ENCODE measurements at places on chromosomes 4 and X.
A peak's percentile ranks its signal among the peaks of the same experiment; 100 is the strongest.

- no peak for DNase-seq
These were observed 28.5 kb upstream of the PRRG1 start for GRCh38 chrX:37320541-37321203.

DNA sequence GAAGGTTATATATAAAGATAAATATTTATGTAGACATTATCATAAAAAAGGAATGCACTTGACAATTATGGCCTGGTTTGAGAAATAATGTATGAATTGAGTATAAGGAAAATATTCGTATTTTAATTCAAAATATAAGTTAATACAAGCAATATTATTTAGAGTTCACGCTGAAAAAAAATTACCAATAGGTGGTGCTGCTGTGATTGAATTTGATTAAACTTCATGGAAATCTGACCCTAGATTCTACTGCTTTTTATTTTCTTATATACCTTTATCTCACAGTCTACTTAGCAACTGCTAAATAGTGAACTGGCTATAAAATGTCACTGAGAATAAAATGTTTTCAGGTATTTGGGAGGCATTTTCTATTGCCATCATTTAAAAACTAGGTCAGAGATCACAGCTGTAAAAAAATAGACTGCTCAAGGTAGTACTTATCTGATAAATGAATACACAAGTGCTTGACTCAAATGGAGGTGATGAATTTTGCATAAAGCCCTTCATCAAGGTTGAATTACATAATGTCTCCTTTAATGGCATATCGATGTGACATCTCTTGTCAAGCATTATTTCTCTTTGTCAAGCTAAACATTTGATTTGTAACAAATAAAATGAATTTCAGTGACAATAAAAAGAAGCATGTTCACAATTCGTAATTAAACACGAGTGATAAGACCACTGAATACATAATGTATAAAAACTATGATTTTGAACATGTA, 1638.8 kb upstream of the PCDH7 start:
- no peak for DNase-seq

DNA sequence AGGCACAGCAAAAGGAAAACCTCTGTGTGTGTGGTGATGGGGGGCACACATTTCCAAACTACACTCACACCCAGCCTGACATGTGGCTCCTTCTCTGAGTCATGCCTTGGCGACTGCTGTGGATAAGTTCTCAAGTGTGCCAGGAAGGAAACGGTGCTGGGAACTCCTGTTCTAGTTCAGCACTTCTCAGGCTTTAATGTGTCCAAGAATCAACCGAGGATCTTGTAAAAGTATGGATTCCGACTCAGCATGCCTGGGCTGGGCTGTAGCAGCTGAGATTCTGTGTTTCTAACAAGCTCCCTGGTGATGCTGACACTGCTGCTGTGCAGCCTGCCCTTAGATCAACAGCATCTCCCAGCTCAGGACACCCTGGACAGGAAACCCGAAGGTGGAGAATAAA, 20.2 kb downstream of the CLNK start:
- peak; percentile 87 for DNase-seq

DNA sequence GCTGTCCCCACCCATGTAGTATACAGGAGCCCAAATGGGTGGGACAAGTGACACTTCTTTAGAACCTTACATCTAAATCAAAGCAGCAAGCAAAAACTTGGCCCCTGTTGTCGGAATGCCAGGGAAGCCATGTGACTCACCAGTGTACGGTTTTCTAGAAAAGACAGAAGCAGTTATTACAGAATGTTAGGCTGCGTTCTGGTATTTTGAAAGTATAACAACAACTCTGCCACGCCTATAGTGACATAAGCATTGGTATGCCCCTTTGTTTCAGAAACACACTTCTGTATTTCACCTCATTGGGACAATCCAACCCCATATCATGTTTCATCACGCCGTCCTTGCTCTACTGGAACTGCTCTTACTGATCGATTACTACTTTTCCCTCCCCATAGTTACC, 14.8 kb downstream of the PDHA1 start:
- no peak for DNase-seq

DNA sequence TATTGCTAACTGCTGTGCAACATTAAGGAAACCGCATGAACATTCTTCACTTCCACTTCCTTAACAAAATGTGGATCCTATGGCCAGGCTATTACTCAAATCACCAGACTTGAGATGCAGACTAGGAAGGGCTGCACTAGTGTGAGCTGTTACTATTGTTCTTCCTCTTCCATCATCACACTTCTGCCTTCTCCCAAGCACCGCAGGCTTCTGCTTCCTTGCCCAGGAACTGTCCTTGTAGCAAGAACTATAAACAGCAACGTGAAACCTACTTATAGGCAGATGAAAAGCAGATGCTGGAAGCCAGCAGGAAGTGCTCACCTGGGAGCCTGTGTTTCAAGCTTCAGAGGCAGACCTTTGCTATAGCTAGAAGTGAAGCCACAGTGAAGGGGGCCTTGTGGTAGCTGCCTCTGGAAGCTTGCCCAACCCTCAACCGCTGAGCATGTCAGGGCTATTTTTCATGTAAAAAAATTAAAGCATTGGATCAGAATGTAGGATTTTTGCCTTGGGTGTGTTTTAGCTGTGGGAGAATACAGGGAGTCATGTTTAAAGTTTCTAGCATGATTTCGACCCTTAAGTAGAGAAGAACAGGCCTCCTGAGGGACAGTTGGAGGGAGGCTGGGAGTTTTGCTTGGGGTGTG, 43.9 kb downstream of the CLNK start:
- no peak for DNase-seq

GRCh38 chr4:77147079-77147782, 9.8 kb upstream of the CCNG2 start:
- DNase-seq, result no peak

GRCh38 chrX:102338162-102338561, 91.2 kb downstream of the NXF2 start:
- no peak for DNase-seq

- DNase-seq, result no peak
These were observed 239.7 kb upstream of the NOCT start for GRCh38 chr4:138775890-138776289.

GRCh38 chrX:13276991-13277390, 42.9 kb downstream of the ATXN3L start:
- no peak for DNase-seq

DNA sequence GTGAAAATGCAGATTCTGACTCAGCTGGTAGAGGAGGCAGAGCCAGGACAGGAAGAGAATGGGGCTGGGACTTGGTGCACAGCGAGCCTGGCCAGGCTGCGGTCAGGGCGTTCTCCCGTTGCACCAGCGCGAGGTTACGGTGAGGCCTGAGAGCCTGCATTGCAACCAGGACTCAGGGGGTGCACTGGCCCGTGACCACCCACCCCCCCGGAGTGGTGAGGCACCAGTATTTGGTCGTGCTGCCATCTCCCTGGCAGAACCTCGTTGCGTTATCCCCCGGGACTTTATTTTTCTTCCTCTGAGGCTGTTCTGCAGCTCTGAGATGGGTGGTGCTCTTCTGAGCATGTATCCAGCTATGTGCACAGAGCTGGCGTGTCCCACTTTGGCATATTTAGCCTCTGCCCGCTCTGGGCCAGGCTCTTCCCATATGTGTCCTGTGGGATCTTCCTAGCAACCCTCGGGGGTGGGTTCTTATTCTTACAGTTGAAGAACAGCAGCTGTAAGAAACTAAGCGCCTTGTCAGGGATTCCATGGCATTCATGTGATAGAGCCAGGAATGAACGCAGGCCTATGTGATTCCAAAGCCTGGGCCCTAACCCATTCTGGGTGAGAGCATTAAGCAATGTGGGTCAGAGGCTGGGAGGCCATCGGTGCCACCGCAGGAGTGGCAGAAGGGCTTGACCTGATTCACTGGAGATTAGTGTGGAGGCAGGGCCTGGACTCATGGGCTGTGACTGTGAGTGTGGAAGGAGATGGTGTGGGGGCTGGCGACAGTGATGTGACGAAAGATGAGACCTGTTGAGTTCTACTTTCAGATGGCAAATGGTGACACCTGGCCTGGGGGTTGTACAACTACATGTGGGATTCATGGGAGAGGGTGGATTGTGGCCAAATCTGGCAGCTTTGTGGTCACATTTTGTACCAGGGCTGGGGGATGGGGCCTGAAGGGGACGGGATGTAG, 3.1 kb downstream of the TADA2B start:
- DNase-seq, result no peak

- DNase-seq, result no peak
These were observed 662 bp downstream of the SMIM43 start for GRCh38 chr4:121764303-121764701.

DNA sequence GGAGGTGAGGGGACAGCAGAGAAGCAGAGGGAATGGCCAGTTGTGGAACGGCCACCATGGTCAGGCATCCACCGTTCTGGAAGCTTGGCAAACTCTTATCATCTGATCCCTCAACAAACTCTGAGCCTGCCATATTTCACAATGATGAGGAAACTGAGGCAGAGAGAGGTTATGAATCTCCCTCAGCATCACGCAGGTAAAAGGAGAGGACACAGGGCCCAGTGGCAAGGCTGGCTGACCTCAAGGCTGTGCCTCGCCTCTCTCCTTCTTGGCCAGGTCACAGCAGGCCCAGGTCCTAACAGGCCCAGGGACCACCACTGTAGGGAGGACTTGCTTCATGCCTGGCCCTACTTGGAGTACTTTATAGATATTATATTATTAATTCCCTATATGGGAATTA, 242.8 kb downstream of the EVC2 start:
- no peak for DNase-seq

DNA sequence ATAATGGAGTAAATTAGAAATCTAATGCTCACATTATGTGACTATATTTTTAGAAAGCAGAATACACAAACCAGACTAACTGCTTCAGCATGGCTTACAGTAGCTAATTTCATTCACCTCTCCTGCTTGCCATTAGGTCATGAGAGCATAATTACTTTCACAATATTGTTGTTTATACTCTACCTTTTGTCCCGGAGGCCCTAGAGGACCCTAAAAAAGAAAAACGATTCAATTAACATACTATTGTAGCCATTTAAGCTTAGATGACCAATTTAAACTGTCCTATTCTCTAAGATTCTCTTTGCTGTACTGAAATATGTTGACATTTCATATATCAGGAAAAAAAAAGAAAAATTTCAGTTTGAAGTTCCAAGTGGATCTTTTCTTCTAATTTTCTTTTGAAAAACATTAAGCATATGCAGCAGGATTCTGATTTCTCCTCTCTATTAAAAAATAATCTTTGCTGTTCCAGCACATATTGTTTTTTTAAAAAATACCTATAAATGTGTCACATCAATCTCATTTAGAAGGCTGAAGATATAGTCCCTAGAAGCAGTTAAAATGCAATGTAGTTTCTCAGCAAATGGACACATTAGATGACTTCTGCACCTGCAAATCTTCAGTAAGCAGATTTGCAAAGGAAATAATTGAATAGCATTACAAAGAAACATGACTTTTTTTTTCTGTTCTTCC, 157.7 kb upstream of the ETNPPL start:
- no peak for DNase-seq

GRCh38 chr4:106766519-106766918, 269.6 kb downstream of the DKK2 start:
- no peak for DNase-seq

DNA sequence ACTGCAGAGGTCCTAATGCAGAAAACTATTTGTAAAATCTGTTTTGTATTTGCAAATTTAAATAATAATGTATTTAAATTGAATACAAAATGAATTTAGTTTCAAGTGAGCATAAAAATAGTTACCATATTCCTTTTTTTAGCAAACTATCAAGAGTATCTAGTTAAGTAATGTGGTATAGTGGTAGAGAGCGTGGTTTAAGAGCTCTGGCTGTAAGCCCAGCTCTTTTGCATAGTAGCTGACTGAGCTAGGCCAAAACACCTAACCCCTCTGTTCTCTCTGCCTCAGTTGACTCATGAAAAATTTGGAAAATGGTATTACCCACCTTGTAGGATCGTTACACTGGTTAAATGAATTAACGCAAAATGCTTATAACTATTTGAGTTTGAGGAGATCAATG, 18.1 kb upstream of the ADAD1 start:
- DNase-seq, result no peak

Measured in MG63 (cell line).